SHP77 treated with DMSO at 0.1 percent for 48 hours (cell line): ENCODE measurements at places on chromosomes 12 and 14.

DNA sequence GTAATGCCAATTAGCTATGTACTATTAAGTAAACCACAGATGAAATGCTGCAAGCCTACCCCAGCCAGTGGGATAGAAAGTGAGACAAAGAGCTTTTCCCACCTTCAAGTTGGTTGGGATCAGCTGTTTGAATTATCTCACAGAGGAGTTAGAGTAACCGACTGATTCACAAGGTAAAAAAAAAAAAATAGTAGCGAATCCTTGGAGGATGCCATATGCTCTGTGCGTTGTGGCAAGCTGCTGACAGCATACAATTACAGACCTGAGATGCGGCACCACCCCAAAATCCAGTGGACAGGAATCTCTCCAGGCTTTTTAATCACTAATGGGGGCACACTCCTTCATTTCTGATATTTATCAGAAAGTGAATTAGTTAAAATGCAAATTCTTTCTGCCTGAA lies 157.0 kb upstream of the RMST start:
- DNase-seq, result no peak

DNA sequence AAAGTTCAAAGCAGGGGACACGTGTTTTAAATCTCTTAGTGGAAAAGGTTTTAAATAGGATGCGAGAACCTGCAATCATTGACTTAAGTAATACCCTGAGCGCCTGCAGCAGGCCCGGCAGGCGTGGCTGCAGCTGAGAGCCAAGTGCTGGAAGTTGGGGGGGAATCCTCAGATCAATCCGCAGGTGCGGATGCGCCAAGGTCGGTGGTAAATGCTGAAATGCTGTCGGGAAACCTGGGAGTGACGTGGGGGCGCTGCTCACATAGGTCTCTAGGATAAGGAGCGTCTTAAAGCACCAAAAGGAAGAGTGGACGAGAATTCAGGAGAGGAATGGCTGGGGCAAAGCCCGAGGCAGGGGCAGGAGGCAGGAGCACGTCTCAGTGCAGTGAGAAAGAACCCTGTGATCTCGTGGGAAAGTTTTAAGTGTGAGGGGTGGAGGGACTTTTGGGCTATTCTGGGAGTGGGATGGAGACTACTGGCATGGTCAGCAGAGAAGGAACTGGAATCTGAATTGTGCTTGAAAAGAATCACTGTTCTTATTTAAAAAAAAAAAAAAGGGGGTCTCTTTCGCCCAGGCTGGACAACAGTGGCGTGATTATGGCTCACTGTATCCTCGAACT lies 883 bp upstream of the CDCA4 start:
- DNase-seq, result no peak

DNA sequence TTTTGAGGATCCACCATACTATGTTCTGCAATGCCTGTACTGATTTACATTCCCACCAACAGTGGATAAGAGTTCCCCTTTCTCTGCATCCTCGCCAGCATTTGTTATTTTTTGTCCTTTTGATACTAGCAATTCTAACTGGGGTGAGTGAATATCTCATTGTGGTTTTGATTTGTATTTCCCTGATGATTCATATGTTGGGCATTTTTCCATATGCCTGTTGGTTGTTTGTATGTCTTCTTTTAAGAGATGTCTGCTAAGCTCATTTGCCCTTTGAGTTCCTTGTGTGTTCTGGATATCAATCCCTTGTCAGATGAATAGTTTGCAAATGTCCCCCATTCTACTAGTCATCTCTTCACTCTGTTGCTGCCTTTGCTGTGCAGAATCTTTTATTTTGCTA lies 49.0 kb upstream of the MSRB3 start:
- DNase-seq, result no peak

GRCh38 chr14:103277931-103278330 lies 56.1 kb upstream of the EIF5 start:
- no peak for DNase-seq

GRCh38 chr14:94681300-94682060 lies 69.3 kb downstream of the SERPINA3 start:
- no peak for DNase-seq

- no peak for DNase-seq
Observed at GRCh38 chr14:102581193-102581592, 11.3 kb upstream of the RCOR1 start.

DNA sequence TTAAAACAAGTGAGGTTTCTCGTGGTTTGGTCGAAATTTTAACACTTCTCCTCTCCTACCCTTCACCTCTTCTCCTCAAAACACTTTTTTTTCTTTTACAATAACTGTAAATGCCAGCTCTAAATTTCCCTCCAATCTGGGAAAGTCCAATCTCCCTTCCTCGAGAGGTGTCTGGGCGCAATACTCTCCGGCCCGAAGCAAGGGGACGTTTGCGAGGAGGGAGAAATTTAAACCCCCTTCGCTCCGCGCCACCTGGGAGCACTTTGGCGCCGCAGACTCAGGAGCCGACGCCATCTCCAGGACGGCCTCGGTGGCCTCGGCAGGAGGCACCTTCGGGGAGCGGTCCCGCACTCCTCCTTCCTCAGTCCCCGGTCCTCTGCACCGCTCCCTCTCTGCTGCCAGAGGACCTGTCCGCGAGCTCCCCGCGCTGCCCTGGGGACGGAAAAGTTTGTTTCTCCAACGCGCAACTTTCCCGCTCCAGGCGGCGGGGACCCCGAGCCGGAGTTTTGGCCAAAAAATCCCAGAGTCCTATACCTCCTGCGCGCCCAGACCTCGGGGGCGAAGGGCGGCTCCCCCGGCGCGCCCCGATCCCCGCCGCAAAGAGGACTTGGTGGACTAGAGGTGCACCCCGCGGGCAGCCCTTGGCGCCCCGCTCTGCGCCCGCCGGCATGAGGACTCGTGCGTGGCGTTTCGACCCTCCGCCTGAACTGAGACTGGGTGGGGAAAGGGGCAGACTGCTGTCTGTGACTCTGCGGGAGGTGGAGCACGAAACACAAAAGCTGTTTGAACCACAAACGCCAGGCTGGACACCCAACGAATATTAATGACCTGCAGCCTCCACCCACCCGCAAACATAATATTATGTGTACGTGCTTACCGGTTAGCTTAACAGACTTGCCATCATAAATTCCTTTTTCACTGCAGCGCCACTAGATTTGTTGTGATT lies 95.2 kb upstream of the HMGA2 start:
- no peak for DNase-seq

GRCh38 chr14:65261425-65261920 lies 151.1 kb upstream of the FUT8 start:
- no peak for DNase-seq
